Activated T-cell treated with anti-CD3 and anti-CD28 coated beads for 1 hour (primary cell): ENCODE measurements at places on chromosomes 16 and 17.

DNA sequence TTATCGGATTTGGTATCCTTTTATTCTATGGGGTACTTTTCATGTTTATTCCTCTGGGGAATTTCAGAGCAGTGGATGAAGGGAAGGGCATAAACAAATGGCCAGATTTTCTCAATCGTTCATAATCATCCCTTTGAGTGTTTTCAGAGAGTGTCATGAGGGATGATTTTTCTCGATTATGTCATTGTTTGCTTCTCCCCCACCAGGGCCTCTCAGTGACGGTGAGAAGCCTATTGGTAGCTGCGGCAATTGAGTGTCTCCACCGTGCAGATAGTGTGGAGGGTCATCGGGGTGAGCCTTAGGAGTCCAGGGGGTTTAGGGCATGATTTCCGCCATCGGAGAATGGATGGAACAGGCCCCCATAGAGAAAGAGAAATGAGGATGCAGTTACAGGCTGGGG is 57.2 kb downstream of the USP43 start:
- no peak for DNase-seq

DNA sequence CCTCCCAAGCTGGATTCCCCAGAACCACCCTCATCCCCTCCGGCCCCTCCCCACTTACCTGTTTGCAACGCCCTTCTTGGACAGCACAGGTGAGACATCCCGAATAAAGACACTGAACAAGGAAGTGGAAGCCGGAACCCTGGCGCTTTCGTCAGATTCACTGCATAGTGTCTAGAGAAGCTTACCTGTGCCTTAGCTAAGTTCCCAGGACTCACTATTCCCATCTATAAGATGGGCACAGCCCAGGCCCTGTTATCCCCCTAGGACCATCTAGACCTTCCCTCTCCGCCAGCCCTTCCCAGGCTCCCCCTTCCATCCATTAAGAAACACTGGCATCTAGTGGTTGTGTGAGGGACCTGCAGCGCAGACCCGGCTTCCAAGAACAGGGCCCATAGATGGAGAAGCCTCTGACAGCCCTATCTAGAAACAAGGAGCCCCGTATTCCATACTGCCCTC is 26.9 kb upstream of the RPL38 start:
- DNase-seq, result no peak

DNA sequence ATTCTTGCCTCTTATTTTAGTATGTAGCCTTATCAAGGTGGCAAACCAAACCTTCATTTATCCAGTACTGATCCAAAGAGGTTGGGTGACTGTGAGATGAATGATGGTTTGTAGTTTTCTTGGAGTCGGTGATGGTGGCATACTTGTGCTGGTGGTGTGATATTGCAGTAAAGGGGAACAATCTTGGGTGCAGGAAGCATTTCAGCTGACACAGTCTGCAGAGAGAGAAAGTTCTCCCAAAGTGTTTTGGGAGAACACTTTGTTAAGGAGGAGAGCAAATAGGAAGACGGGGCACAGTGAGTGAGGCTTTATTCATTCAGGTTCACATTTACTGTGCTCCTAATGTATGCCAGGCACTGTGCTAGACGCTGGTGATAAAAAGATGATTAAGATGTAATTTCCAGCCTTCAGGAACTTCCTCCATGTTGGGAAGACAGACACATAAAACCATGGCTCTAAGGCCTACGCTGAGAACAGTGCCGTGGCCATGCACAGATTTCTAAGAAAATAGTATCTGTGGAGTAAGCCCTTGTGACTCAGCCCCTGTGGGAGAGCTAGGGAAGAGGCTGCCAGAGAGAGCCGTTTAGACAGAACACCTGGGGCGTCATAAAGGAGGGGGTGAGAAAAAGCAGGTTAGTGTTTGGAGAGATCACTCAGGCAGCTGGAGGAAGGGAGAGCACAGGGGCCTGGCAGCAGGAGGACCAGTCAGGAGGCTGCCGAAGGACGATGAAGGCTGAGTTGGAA is 13.8 kb downstream of the HEATR3 start:
- no peak for DNase-seq

DNA sequence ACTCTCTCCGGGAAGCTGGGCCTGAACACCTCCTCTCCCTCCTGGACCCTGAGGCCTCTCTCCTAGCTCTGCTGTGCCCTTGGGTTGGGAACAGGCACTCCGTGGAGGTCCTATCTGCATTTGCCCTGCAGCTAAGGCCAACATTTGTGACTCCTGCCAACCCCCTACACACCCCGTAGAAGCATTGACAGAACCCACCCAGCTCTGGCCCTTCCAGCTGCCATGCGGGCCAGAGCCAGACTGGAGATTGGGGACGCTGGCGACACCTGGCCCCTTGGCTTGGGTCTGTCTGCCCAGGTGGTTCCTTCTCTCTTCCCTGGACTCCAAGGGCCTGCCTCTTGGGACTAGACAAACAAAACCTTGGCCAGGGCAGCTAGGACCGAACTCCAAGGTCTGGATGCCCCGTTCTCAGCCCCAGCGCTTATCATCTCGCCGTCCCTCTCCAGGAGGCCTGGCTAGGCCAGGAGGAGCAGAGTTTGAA is 644 bp upstream of the RHBDF2 start:
- no peak for DNase-seq

GRCh38 chr16:83212301-83212841 is 585.6 kb downstream of the CDH13 start:
- DNase-seq, result no peak

GRCh38 chr17:69411766-69412165 is 2.7 kb upstream of the MAP2K6 start:
- DNase-seq, result no peak

DNA sequence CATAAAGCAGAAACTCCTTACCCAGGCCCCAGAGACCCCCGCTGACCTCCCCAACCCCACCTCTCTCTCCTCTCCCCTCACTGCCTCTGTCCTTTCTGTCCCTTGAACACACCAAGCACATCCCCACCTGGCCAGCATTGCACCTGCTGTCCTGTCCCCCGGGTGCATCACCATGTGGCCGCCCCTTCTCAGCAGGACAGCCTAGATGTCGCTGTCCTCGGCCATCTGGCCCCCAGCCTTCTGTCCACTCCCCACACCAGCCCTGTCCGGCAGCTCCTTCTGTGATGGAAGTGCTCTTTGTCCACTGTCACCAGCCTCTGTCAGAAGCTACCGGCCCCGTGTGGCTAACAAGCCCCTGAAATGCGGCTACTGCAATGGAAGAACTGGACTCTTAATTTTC is 12.3 kb upstream of the MPRIP start:
- no peak for DNase-seq

DNA sequence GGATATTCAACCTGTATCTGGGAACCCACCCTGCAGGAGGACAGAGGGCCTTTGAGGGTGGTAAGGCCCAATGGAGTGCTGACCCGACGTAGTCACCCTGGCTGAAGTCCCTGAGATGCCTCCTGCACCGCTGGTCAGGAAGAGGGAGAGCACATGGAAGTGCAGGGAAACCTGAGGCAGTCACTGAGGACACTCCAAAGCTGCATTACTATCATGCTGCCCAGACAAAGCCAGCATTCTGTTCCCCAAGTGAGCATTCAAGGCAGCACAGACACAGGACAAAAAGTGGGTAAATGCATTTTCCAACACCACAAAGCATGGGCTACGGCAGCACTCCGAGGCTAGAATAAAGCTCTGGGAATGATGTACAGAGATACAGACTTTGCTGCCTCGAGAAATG is 46.8 kb upstream of the BCAR1 start:
- DNase-seq, result no peak

DNA sequence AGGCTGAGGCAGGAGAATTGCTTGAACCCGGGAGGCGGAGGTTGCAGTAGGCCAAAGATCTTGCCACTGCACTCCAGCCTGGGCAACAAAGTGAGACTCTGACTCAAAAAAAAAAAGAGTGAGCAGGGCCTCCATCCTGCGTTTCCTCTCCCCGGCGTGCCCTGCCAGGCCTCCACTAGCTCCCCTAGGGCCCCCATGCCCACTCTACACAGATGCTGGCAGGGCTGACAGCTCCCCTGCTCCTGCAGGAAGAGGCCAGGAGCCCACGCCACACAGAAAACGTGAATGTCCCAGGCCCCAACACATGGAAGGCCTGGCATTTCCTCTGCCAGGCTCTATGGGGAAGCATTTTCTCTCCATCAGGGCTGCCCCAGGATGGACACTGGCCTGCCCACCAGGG is 109.4 kb downstream of the AMFR start:
- DNase-seq, result no peak

- no peak for DNase-seq
Observed at GRCh38 chr17:82310877-82311276, 6.5 kb downstream of the CD7 start.

GRCh38 chr17:50527155-50527762 is 5.3 kb upstream of the EPN3 start:
- DNase-seq, result no peak

- DNase-seq, result no peak
Observed at GRCh38 chr16:4677994-4678393, 15.4 kb upstream of the NUDT16L1 start.
